Osteocyte (in vitro differentiated cells): ENCODE measurements at places on chromosomes 7 and 10. TPM values are rescaled to one million over a fixed set of nuclear protein-coding genes. Genes with fewer than 3 reads are reported as not detected.

Gene ASIC3
- total RNA-seq = 3.6 and 5.8 TPM in 2 replicates

Gene ARHGAP12
- 18.8 and 20.8 TPM in 2 replicates for total RNA-seq

Gene ZNF503
- total RNA-seq = 38.5 and 42.1 TPM in 2 replicates

Gene SPDYE5
- not detected in 2 replicates for total RNA-seq

Gene TASOR2
- total RNA-seq = 59.6 and 67.0 TPM in 2 replicates

Gene CRHR2
- total RNA-seq = not detected in 2 replicates

Gene GPR15LG
- total RNA-seq = not detected in 2 replicates

Gene SLC16A9
- 0.32 and 0.50 TPM in 2 replicates for total RNA-seq

Gene FEZF1
- total RNA-seq = not detected in 2 replicates

Gene RELN
- 0.19 and 0.52 TPM in 2 replicates for total RNA-seq

Gene PAPSS2
- total RNA-seq = 18.5 and 21.9 TPM in 2 replicates

Gene PRKCQ
- 0.11 TPM in 1 of 2 replicates, not detected in the other for total RNA-seq

Gene PRKG1
- 10.5 and 10.8 TPM in 2 replicates for total RNA-seq

Gene ARMC3
- total RNA-seq = not detected in 2 replicates

Gene PLEKHS1
- 0.11 TPM in 1 of 2 replicates, not detected in the other for total RNA-seq

Gene ECHDC3
- 0.55 and 1.2 TPM in 2 replicates for total RNA-seq

Gene ZNF736
- not detected in 2 replicates for total RNA-seq

Gene OR9A2
- total RNA-seq = not detected in 2 replicates

Gene TMEM72
- not detected in 2 replicates for total RNA-seq

Gene OPN4
- total RNA-seq = not detected in 2 replicates

Gene AFAP1L2
- total RNA-seq = 4.0 and 5.7 TPM in 2 replicates

Gene AKR1D1
- total RNA-seq = not detected in 2 replicates

Gene IKZF1
- total RNA-seq = not detected in 2 replicates

Gene ARMC10
- 28.5 and 29.3 TPM in 2 replicates for total RNA-seq

Gene LRGUK
- total RNA-seq = 0.13 and 0.30 TPM in 2 replicates

Gene CHST12
- 28.0 and 30.2 TPM in 2 replicates for total RNA-seq

Gene MUC3A
- total RNA-seq = not detected in 2 replicates

Gene PCLO
- total RNA-seq = 0.71 and 1.4 TPM in 2 replicates

Gene GOT1
- total RNA-seq = 31.5 and 35.4 TPM in 2 replicates

Gene STOX1
- 1.3 and 1.6 TPM in 2 replicates for total RNA-seq

Gene LIPM
- not detected in 2 replicates for total RNA-seq

Gene SMKR1
- not detected in 2 replicates for total RNA-seq

Gene DENND11
- total RNA-seq = 10.6 and 12.3 TPM in 2 replicates

Gene LEP
- total RNA-seq = not detected in 2 replicates

Gene KDM7A
- total RNA-seq = 7.2 and 8.8 TPM in 2 replicates

Gene CADPS2
- total RNA-seq = 0.81 and 1.0 TPM in 2 replicates

Gene CALHM3
- not detected in 2 replicates for total RNA-seq

Gene INMT
- 1.5 and 2.0 TPM in 2 replicates for total RNA-seq

Gene AKAP9
- total RNA-seq = 44.9 and 47.2 TPM in 2 replicates

Gene GPNMB
- total RNA-seq = 97.2 and 116 TPM in 2 replicates

Gene ITIH5
- total RNA-seq = 0.35 and 0.39 TPM in 2 replicates

Gene OGA
- total RNA-seq = 113 and 127 TPM in 2 replicates

Gene MYH16
- not detected in 2 replicates for total RNA-seq

Gene GPER1
- 2.5 and 3.0 TPM in 2 replicates for total RNA-seq

Gene KLF14
- total RNA-seq = not detected in 2 replicates

Gene TAC1
- not detected in 2 replicates for total RNA-seq

Gene ELN
- total RNA-seq = 13.3 and 13.5 TPM in 2 replicates

Gene CCZ1
- total RNA-seq = 90.5 and 95.3 TPM in 2 replicates

Gene IFIT2
- 8.8 and 11.0 TPM in 2 replicates for total RNA-seq

Gene ADAM22
- 3.0 and 3.5 TPM in 2 replicates for total RNA-seq

Gene IRF5
- total RNA-seq = 0.24 TPM in 1 of 2 replicates, not detected in the other

Gene MMP21
- 0.18 TPM in 1 of 2 replicates, not detected in the other for total RNA-seq

Gene NEURL1
- 1.0 and 2.5 TPM in 2 replicates for total RNA-seq
